Peyer's patch (tissue), 4 donors: ENCODE measurements at places on chromosomes 1 and 21. TPM values are rescaled to one million over a fixed set of nuclear protein-coding genes. Genes with fewer than 3 reads are reported as not detected.

The SLC39A1 gene
- 60.5 TPM for total RNA-seq

The TFAP2E gene
- total RNA-seq, result not detected

The IFNLR1 gene
- total RNA-seq, result 38.2 TPM

The CDCA8 gene
- 3.1 TPM for total RNA-seq

The FAM78B gene
- total RNA-seq, result 4.1 TPM

The ZC3H11A gene
- 109 TPM for total RNA-seq

The CELA3A gene
- not detected for total RNA-seq

The C1orf116 gene
- total RNA-seq, result 53.9 TPM

The CLCA1 gene
- total RNA-seq, result 87.5 TPM

The TNFAIP8L2 gene
- total RNA-seq, result not detected

The RPE65 gene
- total RNA-seq, result not detected

The FCRL2 gene
- 0.47 TPM for total RNA-seq

The KDF1 gene
- total RNA-seq, result 25.7 TPM

The CCDC185 gene
- total RNA-seq, result not detected

The LCE6A gene
- not detected for total RNA-seq

The BARHL2 gene
- not detected for total RNA-seq

The MYBPH gene
- total RNA-seq, result not detected

The HAO2 gene
- total RNA-seq, result not detected
